Pulmonary artery endothelial cell (primary cell): ENCODE measurements at places on chromosomes 3 and 15.

GRCh38 chr3:113111011-113111707, 100.2 kb upstream of the BOC start:
- no peak for DNase-seq

DNA sequence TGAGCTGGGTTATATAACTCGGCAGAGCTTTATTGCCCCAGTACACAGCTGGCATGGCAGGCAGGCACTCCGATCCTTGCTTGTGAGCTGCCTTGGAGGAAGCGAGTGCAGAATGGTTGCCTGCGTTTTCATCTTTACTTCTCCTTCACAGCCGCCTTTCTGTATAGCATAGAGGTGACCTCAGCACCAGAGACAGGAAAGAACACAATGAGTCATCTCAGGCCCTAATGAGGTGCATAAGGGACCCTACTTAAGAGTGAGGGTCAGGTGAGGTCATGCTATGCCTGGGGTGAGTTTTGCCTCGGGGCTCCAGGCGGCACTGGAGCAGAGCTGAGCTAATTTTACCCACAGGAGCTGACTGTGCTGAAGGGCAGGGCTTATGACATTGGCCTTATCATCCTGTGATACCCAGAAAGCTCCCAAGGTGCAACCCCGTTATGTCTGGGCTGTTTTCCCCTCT, 43.5 kb downstream of the LPP start:
- DNase-seq, result no peak

DNA sequence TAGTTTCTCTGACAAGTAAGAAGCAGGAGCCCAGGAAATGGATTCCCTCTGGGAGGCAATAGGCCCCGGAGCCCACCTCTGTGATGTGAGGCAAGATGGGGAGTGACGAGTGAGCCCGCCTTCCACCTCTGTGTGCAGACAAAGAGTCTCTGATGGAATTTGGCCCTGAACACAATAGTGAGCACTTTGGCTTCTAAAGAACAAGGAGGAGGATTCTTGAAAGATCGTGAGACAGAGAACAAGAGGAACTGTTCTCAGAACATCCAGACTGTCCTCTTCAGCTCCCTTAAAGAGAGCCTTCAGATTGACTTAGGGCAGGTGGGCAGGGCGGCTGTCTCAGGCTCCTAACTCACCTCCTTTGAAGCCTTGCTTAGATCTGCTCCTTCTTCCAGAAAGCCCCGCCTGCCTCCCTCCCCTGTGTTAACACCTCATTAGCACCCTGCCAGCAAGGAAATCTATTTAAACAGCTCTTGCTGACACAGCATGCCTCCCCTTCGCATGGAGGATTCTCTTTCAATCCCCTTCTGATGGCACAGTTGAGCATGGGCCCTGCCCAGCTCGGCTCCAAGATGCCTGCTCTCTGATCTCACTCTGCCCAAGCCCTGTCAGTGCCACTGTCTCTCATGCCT, 430.3 kb downstream of the NTRK3 start:
- DNase-seq, result no peak

GRCh38 chr3:82202269-82202668, 440.8 kb upstream of the GBE1 start:
- no peak for DNase-seq

DNA sequence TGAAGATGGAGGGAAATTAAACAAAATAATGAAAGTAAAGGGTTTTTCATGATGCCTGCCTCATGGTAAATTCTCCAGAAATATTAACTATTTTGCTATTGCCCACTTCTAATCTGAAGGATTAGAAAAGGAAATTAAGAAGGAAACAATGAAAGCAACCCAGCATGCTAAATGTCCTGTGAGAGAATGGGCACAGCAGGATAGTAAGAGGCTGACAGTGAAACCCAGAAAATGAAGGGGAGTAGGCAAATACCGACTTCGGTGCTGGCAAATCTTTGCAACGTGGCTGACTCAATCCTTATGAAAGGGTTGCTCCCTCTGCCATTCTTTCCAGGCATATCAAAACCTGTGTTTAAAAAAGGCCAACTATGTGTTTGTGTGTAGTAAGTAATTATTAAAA, 147.5 kb upstream of the SYNPR start:
- no peak for DNase-seq

DNA sequence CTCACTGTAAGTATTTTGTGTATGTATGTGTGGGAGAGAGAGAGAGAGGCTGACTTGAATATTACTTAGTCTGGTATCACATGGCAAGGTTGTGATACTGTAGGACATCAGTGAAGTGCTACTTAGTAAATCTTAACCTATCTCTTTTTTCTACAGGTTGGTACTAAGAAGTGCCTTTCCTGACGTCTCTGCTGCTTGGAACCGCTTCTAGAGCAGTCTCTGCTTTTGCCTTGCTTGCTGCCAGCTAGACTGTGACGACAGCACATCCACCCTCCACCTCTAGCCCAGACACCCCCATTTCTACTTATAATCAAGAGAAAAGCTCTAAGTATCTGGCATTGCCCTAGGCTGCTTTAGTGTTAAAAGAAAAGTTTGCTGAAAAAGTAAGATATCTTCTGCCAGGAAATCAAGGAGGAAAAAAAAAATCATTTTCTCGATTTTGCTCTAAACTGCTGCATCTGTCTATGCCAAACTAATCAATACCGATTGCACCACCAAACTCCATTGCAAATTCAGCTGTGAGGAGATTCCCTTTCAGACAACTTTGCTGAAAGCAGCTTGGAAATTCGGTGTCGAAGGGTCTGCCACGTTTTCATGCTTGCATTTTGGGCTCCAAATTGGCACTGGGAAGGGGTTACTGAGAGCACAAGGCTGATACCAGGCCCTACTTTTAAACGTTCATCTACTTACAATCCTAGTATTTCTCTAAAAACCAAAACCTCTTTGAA, 30.7 kb downstream of the MBNL1 start:
- no peak for DNase-seq

DNA sequence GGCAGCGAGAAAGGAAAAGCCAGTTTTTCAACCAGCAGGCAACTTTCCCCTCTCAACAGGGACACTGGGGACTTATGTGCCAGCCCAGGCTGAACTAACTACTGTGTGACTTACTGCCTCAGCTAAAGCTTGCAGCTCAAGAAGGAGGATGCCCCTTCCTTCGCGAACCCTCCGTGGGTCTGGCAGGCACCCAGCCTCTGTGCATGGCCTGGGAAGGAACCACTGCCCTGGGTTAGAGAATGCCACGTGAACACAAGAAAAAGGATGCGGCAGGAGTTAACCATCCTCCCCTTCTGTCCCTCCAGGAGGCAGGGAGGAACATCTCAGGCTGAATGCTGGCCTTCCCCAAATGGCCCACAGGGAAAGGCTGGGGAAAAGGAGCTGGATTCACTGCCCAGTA, 29.0 kb downstream of the CHDH start:
- DNase-seq, result no peak

DNA sequence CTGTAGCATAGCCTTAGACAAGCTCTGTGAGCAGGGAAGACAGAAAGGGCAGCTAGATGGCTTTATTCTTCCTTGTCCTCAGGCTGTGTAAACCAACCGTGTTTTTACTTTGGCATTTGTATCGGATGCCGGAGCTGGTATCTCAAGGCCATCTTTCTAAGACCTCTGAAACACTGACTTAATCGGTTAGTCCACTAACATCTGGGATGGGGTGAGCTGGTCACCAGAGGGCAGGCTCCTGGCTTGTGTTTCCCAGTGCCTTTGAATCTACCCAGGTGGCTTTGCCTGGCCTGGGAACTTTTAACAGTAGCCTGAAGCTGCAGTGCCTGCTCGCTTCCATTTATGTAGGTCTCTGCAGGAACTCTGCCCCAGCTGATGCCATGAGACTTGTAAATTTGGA, 252.7 kb downstream of the NR1D2 start:
- no peak for DNase-seq

DNA sequence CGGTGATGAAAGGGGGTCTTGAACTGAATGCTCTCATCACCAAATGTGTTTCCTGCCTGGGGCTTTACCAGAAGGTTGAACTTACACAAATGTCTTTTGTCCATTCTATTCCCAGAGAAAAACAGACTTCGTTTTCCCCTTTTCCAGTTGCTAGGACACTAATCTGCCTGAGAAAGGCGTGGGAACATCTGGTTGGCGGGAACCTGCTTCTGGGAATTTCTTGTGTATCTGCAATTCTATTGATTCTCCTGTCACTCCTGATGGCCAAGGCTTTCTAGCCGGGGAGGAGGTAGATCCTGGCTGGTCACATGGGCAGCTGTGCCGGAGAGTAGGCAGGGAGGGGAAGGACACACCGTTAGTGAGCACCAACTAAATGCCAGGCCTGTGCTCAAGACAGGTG, 31.1 kb upstream of the CCDC174 start:
- DNase-seq, result no peak

GRCh38 chr3:4426782-4427344, 40.2 kb downstream of the SUMF1 start:
- peak; percentile 22 for DNase-seq

DNA sequence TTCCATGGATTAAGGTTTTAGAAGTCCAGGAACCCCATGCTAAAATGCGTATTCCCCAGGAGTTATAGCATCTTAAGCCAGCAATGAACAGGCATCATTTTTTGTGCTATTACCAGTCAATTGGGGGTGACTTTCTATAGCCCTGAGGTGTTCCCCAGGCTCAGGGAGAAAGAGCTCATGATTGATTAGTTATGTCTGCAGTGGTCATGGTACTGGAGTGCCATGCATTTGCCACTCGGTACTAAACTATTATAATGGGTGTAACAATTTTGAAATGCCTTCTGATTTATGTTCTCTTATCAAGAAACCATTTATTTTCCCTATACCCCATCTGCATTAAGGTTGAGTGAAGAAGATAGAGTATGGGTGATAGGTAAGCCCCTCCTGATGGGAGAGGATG, 11.9 kb downstream of the LRRC31 start:
- no peak for DNase-seq

- DNase-seq, result no peak
Measured at GRCh38 chr3:99344216-99344615, 294.2 kb upstream of the COL8A1 start.

DNA sequence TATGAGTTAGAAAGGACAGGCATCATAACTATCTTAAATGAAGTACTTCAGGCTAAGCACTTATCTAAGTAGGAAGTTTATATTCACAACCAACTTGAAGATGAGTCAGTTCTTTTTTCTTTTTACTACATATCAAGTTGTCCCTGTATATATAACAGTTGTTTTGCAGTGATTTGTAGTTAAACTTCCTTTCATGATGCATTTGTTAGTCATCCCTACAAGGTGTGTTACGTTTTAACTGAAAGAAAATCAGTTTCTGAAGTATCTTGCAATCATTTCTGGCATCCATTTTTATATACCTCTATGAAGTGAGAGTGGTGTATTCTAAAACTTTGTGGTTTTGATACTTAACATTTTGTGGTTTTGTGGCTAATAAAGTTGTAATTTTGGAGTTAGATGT, 46.1 kb downstream of the ZFAND6 start:
- no peak for DNase-seq

DNA sequence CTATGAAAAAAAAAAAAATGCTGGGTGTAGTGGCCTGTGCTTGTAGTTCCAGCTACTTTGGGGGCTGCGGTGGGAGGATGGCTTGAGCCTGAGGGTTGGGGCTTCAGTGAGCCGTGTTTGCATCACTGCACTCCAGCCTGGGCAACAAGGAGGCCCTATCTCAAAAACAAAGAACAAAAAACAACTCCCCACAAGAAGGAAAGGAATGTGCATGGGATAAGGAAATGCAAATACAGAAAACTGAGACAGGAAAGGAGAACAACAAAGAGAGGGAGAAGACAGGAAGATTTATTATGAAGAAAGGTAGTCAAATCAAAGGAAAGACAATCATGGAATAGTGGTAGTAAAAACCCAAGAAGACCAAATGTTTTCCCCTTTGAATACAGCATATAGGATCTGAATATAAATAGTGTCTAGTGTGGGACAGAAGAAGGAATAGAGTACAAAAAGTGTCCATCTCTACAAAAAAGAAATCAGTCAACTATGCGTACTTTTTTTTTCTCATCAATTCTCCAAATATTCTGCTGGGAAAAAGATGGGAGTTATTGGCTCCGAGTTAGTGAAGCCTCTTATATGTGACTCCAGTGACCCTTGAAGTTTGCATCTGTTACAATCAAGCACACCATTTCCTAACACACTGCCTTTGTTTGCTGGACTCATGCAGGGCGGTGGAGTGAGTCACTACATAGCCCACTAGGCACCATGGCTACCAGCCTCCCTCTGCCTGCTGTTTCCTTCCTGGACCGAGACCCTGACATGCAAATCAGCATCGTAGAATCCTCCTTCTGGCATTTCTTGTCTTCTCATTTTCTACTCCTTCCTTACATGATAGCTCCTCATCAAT, 101.2 kb upstream of the PTX3 start:
- DNase-seq, result peak; percentile 97

- DNase-seq, result peak; percentile 19
Measured at GRCh38 chr15:39685999-39686613, 96.5 kb downstream of the FSIP1 start.

DNA sequence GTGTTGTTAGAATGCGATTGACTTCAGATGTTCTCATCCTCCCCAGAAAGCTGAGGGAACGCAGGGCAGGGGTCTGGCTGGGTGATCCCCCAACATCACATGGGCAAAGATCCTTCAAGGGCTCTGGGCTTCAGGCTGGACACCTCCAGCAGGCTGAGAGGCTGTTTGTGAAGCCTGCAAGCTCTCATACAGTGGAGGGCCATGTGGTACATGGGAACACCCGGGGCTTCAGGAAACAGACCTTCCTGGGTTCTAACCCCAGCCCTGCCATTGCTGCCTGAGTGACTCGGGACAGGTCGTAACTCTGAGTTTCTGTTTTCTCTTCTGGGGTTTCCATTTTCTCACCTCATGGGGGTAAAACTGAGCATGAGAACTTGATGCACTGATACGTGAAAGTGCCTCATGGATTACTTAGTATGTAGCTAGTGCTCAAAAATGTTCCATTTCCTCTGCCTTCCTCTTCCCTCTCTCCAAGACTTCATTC, 81.2 kb downstream of the TLE3 start:
- no peak for DNase-seq

GRCh38 chr3:131903988-131904415, 130.8 kb downstream of the CPNE4 start:
- no peak for DNase-seq

DNA sequence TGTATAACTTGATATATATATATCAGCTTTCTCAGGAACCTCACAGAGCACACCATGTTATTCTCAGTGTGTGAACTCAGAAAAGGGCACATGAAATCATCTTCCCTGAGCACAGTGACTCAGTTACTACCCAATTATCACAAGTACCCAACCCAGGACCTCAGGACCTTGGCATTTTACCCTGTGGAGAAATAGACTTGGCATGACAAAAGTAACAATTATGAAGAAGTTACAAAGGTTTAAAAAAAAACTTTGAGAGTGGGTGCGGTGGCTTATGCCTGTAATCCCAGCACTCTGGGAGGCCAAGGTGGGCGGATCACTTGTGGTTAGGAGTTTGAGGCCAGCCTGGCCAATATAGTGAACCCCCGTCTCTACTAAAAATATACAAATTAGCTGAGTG, 52.4 kb downstream of the ONECUT1 start:
- no peak for DNase-seq

GRCh38 chr15:65051266-65051665, 6.1 kb downstream of the SLC51B start:
- DNase-seq, result no peak

- DNase-seq, result no peak
Measured at GRCh38 chr3:74139648-74140047, 474.8 kb downstream of the CNTN3 start.

- DNase-seq, result no peak
Measured at GRCh38 chr3:115165266-115165665, 18.2 kb upstream of the ZBTB20 start.
